NCI-H2227 treated with DMSO at 0.1 percent for 48 hours (cell line): ENCODE measurements at places on chromosomes 3 and 15.
A peak's percentile ranks its signal among the peaks of the same experiment; 100 is the strongest.

GRCh38 chr3:127134887-127135240, 58.1 kb upstream of the PRR23E start:
- no peak for DNase-seq

- no peak for DNase-seq
Observed at GRCh38 chr3:184593220-184593927, 31.8 kb downstream of the EPHB3 start.

GRCh38 chr15:68126396-68126795, 72.3 kb downstream of the PIAS1 start:
- no peak for DNase-seq

DNA sequence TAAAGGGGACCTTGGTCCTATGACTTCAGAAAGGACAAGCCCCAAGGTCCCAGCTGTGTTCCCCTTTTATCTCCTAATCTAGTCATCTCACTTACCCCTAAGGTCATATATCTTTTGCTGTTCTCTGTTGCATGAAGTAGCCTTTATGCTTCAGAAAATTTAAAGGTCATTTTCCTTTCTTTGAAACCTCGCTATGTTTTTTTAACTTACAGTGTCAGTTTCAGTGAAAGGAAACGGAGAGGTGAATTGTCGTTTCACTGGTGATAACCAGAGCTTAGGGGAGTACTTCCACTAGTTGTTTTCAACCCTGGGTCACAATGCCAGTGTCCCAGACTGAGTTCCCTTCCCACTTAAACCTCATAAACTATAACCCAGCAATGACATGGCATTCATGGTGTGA, 357.4 kb downstream of the GAP43 start:
- DNase-seq, result no peak

- DNase-seq, result no peak
Observed at GRCh38 chr15:63905558-63906265, 72.0 kb upstream of the HERC1 start.

DNA sequence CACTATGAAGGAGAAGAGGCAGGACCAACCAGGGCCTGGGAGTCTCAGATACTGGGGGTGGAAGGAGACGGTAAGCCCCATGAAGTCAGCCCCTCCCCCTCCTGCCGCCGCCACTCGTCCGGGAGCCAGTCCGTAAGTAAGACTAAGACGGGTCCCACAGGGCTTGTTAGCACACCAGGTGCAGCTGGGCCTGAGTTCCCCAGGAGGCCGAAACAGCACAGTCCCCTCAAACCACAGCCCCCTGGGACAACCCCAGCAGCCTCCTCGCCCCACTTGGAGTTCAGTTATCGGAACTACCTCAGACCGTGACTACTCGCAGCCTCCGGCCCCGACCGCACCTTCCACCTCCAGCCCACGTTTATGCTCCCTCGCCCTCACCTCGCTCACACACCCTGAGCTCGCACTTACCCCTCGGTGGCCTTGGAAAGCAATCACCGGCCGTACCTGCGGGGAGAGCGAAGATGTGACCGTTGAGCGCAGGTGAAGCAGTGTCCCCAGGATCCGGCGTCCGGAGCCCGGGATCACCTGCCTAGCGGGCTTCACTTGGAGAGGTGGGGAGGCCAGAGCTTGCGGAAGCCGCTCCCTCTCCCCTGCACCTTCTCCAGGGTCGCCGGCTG, 557 bp downstream of the ELL3 start:
- DNase-seq, result no peak

- no peak for DNase-seq
Observed at GRCh38 chr3:188863999-188864406, 307.8 kb upstream of the TPRG1 start.

- DNase-seq, result no peak
Observed at GRCh38 chr3:157475921-157476414, 27.2 kb downstream of the VEPH1 start.

GRCh38 chr3:126351086-126351770, 6.0 kb downstream of the KLF15 start:
- DNase-seq, result no peak

DNA sequence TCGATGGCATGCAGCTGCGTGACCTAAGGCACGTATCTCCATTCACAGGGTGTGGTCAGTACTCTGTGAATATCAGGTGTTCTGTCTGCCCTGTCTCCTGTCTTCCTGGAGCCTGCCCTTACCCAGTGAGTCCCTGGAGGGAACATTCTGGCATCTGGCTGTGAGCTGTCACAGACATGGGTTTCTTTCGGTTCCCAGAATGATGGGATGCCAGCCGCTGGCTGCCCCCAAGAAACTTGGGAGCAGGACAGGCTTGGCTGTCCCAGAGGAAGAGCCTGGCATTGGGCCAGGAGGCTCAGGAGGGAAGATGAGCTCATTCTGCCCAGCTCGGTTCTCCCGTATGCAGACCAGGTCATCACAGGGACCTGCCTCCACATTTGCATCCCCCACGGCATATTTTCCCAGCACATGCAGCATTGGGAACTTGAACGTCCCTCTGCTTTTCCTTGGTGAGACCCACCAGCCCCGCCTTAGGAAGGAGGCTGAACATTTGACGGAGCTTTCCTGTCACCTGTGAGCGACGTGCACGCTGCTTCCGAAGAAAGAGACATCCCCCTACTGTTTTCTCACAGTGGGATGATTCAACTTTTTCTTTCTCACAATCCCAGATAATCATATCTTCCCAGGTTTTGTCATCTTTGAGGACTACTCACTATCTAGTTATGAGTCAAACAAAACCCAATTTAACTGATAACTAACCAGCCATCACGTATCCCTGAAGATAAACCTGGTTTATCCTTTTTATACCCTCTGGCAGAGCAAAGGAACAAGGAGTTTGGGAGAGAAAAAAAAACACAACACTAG, 22.0 kb upstream of the PGPEP1L start:
- no peak for DNase-seq

DNA sequence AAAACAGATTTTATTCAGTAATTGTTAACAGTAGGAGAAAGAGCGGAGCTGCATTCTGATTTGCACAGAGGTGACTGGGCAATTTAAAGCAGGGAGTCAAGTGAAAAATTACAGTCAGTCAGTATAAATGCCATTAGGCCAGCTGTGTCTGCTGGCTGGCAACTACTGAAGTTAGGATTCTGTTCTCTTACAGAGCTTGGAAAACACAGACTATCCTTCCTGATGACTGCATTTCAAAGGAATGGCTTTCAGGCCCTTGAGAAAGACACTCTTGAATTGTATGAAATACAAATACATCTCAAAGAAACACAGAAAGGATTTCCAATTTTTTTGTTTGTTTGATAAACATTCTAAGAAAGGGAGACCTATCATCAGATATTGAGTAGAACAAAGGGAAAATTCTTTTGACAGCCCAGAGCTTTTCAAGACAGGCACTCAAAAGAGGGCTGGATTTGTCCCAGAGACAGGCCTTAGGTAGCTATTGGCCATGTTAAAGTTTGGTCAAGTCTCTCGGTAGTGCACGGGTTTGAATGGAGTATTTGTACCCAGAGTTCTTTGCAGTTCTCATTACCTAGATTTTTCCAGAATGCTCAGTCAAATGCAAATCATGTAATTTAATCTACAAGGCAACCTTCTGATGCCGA, 551.2 kb upstream of the CCDC54 start:
- no peak for DNase-seq

DNA sequence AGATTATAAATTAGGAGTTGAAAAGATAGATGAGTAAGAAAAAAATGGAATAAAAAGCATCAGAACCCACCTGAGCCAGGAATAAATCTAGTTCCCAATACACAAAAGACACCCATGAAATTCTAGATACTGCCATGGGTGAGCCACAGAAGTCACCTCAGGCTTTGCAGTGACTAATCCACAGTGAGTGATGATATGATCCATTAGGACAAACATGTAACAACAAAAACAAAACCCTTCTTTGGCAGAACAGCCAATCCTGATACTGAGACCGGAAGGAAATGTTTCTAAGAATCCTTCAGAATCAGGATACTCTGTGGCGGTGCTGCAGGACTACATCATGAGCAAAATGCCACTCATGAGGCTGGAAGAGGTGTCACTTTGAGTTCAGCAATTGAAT, 15.0 kb upstream of the MINDY4B start:
- no peak for DNase-seq

DNA sequence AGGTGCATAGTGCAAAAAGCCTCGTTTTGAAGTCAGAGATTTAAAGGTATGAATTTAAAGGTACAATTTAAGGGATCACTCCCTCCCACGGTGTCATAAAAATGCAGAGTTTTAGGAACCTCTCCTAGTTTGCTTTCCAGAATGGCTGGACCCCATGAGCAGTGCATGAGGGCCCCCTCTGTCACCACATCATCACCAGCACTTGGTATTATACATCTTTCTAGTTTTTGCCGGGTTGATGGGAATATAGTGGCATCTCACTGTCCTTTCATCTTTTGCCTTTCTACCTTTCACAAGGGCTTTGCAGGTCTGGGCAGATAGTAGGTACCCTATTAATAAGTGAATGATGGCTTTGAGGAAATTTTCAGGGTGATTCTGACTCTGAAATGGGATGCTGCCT, 103.6 kb upstream of the AGBL1 start:
- no peak for DNase-seq

DNA sequence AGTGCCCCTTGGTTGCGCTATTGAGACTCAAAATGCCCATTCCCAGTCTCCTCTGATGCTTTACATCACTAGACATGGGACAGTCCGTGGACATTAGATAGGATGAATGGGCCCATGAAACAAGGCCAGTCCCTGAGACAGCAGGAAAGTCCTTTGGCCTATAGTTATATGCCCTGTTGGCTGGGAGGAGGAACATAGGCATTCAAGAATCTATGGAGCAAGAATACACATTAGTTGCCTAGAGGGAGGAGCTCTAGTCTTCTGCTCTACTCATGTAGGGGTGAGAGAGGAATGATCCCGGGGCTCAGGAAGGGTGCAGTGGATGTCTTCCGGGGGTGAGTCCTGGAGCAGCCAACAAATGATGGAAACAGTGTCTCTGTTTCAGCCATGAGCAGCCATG, 58.0 kb upstream of the LRTM1 start:
- no peak for DNase-seq

DNA sequence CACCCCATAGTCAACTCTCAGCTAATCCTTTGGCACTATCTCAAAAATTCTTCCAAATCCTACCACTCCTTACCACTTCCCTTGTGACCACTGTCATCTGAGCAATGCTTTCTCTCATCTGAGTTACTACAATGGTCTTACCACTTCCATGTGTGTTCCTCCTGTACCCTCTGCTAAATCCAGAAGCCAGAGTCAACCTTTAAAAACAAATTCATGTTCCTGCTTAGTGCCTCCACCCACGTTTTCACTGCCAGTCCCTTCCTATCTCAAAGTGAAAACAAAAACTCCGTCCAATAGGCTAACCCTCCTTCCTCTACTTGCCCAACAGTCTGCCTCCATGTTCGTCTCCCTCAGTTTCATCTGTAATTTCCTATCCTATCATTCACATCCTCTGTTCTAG, 109.0 kb downstream of the ADAMTS9 start:
- DNase-seq, result no peak

DNA sequence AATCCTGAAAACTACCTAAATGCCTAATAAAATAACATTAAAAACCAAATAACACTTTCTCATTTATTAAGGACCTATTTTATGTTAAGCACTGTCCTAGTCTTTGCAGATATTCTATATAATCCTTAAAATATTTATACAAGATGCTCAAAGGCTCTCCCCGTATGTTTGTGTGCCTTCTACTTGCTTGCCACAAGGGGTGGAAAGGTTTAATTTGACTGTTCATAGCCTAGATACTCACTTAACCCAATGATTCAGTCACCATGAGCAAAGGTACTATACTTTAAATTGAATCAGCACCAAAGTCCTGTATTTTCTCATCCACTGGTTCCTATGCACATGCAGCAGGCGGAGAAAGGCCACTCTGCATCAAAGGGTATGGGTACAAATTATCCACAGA, 32.0 kb downstream of the LSAMP start:
- no peak for DNase-seq

- peak; percentile 10 for DNase-seq
Observed at GRCh38 chr3:132038198-132038825, 3.5 kb upstream of the CPNE4 start.

GRCh38 chr3:177591379-177591778, 394.1 kb upstream of the TBL1XR1 start:
- DNase-seq, result no peak

GRCh38 chr3:23611737-23612295, 193.9 kb upstream of the UBE2E1 start:
- no peak for DNase-seq

DNA sequence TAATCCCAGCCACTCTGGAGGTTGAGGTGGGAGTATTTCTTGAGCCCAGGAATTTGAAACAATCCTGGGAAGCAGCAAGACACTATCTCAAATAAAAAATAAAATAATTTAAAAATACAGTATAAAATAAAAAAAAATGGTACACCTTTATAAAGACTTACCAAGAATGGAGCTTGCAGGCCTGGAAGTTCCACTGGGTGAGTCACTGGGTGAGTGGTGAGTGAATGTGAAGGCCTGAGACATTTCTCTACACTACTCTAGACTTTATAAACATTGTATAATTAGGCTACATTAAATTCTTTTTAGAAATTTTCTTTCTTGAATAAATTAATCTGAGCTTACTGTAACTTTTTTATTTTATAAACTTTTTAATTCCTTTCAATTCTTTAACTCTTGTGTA, 609.1 kb upstream of the BCHE start:
- no peak for DNase-seq

GRCh38 chr3:79534727-79535126, 233.1 kb downstream of the ROBO1 start:
- no peak for DNase-seq

- no peak for DNase-seq
Observed at GRCh38 chr15:43132830-43133429, 456 bp upstream of the TMEM62 start.

- no peak for DNase-seq
Observed at GRCh38 chr15:27238707-27239423, 267.9 kb downstream of the GABRG3 start.

- DNase-seq, result no peak
Observed at GRCh38 chr3:194824100-194824499, 138.4 kb downstream of the FAM43A start.

- no peak for DNase-seq
Observed at GRCh38 chr15:38788918-38789317, 224.3 kb upstream of the RASGRP1 start.

DNA sequence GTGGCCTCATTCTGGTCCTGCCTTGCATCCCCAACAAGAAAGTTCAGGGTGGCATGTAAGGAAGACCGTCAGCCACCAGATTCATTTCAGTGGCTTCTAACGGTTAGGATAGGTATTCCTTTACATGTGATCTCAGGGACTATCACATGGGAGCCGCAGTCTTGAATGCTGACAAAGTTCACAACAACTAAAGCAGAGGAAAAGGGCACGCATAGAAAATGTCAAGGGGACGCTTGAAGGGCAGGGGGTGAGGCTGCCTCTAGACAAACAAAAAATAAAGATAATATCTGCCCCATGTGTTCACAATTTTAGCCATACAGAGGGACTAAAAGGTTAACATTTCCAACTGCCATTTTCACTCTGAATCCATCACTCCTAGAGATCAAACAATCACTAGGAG, 31.9 kb upstream of the ARL8B start:
- no peak for DNase-seq

- no peak for DNase-seq
Observed at GRCh38 chr15:74316141-74316540, 51.3 kb downstream of the CYP11A1 start.
